Hepatocyte (in vitro differentiated cells): ENCODE measurements at places on chromosomes 6 and 20.

DNA sequence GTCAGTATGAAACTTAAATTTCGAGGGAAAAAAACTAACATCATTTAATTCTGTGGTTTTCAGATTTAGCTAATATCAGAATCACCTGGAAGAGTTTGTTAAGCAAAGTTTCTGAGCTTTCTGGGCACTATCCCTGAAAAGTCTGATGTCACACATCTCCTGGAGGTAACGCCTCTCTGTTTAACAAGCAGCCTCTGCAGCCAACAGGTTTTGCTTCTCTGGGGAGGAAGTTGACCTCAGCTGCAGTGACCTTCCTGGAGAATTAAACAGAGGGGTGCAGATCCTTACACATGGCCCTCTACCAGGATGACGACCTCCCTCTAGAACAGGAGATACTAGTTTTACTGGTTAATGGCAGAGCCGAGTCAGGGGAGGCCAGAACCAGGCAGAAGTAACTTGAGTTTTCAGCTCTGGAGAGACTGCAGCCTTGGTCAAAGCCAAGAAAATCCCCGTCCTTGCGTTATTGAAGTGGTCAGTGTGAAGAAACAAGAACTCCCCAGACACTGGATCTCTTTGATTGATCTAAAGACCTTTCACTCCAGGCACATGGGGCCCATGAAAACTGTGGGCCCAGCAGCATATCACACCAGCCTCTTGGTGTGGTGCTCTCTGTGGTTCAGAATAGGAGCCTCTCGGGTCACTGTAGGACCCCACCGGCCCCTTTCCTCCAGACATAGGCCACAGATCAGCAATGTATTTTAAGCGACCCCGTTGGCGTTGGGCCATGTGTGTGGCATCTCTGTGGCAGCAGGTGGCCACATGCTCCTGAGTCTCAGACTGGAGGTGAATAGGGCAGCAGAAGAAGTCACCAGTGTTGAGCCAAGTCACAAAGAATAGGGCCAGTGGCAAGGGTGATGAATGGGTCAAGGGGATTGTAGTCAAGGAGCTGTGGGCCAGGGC, 33.4 kb upstream of the CCR6 start:
- DNase-seq: no peak

DNA sequence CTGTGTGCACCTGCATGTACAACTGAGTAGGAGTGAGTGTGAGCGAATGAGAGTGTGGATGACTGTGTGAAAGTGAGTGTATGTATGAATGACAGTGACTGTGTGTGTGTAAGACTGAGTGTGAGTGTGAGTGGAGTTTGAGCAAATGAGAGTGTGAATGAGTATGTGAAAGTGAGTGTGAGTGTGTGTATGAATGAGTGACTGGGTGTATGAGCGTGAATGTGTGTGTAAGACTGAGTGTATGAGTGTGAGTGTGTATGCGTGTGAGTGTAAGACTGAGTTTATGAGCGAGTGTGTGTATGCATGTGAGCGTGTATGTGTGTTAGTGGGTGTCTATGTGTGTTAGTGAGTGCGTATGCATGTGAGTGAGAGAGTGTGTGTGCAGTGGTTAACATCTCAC, 220.8 kb downstream of the QKI start:
- no peak for DNase-seq

DNA sequence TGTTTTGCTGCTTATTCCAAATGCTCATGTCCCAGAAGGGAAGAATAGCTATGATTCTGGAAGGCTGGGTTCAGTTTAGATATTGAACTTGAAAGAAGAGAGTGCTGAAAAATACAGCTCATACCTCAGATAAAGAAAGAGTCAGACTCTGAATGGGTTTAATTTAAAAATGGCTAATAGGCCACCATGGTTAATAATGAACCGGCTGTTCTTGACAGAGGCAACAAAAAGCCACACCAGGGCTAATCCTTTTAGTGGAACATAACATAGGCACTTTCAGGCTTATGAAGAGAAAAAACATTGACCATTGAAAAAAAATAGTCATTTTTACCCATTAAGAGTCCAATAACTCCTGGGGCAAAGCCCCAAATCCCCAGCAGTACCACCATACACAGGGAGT, 59.4 kb downstream of the TNFRSF21 start:
- DNase-seq: no peak

DNA sequence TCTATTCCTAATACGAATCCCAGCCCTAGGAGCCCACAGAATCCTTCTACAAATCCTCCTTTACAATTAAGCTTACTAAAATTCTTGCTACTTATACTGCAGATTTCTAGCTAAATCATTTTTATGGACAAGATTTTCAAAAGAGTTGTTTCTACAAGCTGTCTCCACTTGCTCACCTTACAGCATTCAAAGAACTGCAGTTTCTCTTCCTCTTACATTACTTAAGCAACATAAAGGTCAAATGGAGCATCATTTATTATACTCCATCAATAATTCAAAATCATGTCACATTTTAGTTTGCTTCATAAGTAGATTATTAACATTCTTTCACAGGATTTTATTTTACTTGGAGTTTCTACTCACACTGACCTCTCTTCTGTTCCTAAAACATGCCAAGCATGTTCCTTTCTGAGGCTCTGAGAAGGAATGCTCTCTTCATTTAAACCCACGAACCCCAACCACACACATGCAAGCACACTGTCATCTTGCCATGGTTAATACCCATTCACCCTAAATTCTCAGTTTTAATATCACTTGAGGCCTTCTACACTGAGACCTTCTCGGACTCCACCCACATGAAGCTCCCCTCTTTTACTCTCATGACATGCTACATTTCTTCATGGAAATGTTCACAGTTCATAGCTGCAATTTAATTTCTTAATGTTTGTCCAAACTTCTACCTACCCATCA, 388.2 kb downstream of the TBC1D32 start:
- no peak for DNase-seq

- DNase-seq: no peak
Measured at GRCh38 chr6:34341481-34341971, 50.9 kb downstream of the NUDT3 start.
